ENCODE measurements at places on chromosomes 13 and 19. TPM values are rescaled to one million over a fixed set of nuclear protein-coding genes. Genes with fewer than 3 reads are reported as not detected.

ADM5 gene
- 0.66 TPM for total RNA-seq

SHISA7 gene
- not detected for total RNA-seq

AMER2 gene
- not detected for total RNA-seq

POU2F2 gene
- total RNA-seq, result 1.00 TPM

LGALS14 gene
- not detected for total RNA-seq

RAB20 gene
- 3.2 TPM for total RNA-seq

CACNA1A gene
- 10.1 TPM for total RNA-seq

PTGER1 gene
- 5.2 TPM for total RNA-seq

All from uterine smooth muscle cell (primary cell).